ENCODE measurements at places on chromosomes 1 and 21.

- DNase-seq: no peak
Measured at GRCh38 chr1:47406966-47407365, 9.1 kb upstream of the FOXE3 start.

- DNase-seq: no peak
Measured at GRCh38 chr1:159444511-159444910, 5.0 kb downstream of the OR10J1 start.

DNA sequence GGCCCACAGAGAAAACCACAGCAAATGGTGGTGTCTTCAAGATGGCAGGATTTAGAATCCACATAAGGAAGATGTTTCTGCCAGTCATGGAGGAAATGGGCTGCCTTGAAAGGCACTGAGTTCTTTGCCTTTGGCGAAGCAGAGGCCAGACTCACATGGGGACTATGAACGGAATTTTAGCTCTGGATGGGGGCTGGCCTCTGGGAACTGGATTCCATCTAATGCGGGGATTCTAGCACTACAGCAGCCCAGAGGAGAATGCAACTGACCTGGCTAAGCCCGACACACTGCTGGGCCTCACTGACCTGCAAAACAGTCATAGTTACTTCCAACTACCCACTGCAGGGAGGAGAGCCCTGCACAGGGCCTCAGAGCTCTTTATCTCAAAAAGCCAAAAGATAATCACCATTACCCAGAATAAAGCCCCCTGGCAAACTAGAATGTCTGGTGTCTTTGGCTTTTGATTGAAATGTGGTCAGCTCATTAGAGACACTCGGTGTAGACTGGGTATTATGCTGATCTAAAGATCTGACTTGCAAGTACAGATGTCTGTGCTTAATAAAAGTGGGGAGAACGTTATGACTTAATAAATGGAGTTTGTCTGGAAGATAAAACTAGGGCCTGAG, 11.6 kb downstream of the HCRTR1 start:
- DNase-seq: no peak

DNA sequence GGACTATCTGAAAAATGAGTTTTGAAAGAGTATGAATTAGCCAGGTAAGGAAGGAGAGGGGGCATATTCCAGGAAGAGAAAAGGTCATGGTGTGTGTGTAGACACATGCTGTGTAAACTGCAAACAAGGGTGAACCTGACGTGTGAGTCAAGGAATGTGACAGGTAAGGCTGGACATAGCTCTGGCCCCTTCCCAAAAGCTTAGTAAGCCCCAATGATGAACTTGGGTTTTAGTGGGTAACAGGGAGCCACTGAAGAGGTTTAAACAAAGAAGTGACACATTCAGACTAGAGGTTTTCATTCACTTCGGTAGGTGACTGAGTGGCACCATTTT, 36.7 kb downstream of the EGLN1 start:
- DNase-seq: no peak

DNA sequence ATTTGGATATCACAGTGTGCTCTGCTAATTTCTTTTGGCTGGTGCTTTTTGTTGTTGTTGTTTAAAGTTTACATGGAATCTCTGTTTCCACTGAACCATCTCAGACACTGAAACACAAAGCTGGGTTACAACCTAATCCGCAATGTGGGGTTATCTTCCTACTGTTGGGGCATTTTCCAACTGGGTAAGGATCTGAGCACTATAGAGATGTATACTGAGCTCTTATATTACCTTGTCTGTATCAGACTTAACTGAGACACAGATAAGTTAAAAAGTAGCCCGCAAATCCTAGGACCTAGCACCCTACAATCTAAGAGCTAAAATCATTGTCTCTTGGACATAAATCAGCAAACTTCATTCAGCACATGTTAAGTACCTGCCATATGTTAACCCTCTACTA, 169.2 kb downstream of the LTN1 start:
- DNase-seq: no peak

DNA sequence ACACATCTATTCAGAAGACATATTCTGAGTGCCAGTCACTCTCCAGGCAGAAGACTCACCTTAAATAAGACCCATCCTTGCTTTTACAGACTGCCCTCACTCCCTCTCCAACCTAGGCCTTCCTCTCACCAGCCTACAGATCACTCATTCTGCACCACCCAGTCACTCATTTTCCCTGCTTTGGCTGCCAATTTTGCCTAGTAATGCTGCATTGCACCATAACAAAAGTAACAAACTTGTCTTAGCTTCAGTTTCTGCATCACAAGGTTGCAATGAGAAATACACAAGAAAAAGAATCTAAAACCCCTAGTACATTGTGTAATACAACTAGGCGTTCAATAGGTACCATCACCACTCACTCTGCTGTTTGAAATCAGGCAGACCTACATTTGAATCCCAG, 292.4 kb downstream of the PLPP3 start:
- DNase-seq: no peak

GRCh38 chr1:228308628-228309325, 97.9 kb downstream of the TRIM11 start:
- DNase-seq: no peak

GRCh38 chr1:174800876-174801275, 198.9 kb upstream of the CACYBP start:
- DNase-seq: no peak

- no peak for DNase-seq
Measured at GRCh38 chr1:222798116-222798515, 16.7 kb upstream of the DISP1 start.

- DNase-seq: no peak
Measured at GRCh38 chr21:26469789-26470188, 103.3 kb downstream of the CYYR1 start.

DNA sequence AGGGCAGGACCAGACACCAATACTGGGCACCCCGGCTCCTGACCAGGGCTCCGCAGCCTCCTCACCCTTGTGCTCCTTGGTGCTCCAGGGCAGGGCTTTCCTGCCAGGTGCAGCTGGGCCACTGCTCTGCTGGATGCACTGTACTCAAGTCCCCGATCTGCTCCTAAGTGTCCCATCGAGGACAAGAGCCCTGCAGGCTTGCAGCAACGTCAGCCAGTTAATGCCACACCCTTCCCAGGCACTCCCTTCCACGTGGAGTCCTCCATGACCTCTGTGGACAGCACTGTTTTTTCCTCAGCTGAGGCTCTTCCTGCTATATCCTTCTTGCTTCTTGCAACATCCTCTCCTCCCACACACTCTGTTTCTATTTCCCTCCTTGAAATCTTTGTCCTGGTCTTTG, 94.0 kb upstream of the NGF start:
- no peak for DNase-seq

DNA sequence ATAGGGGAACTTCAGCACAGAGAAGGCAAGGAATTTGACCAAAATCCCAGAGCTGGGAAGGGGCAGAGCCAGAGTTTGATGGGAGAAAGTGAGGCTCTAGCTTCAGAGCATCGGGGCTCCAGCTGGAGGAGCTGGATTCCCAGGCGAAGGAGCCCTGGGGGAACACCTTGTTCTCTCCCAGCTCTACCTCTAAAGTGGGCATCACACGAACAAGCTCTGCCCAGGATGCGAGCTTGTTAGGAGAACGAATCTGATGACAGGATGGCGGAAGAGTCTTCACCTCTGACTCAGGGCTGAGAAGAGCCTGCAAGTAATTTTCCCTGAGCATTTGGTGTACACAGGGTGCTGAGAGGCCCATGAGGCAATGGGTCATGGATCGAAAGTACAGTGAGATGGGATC, 22.0 kb downstream of the TNNT2 start:
- DNase-seq: no peak

GRCh38 chr1:109897259-109897955, 13.2 kb upstream of the CSF1 start:
- no peak for DNase-seq

- no peak for DNase-seq
Measured at GRCh38 chr1:199283794-199284193, 645.0 kb downstream of the PTPRC start.

- no peak for DNase-seq
Measured at GRCh38 chr1:35561297-35561971, 3.8 kb downstream of the NCDN start.

DNA sequence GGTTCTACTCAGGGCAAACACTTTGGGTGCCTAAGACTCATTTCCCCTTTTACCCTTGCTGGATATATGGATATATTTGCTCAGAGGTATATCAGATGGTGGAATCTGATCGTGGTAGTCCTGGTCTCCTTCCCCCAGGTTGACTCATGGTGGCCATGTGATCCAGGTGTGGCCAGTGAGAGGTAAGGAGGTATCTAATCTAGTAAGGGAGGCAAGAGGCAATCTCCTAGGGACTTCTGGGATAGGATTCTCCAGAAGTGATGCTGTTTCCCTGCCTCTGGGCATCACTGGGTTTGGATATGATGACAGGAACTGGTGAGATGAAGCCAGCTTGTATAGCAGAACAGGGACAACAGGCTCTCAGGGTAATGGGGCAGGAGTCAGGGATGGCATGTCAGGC, 8.5 kb upstream of the DENND2D start:
- no peak for DNase-seq

- DNase-seq: no peak
Measured at GRCh38 chr1:60825593-60825992, 256.8 kb upstream of the NFIA start.

DNA sequence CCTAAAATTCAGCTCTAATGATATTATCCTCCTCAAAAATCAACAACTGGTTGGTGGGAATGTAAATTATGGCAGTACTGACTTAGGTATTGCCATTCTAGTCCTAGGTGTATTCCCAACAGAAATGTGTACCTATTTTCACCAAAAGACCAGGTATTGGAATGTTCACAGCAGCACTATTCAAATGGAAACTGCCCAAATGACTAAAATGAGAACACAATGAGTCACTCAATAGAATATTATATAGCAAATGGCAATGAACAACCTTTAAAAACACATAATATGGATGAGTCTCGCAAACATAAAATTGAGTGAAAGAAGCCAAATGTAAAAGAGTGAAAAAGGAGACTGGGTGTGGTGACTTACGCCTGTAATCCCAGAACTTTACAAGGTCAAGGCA, 44.9 kb downstream of the GADD45A start:
- no peak for DNase-seq

GRCh38 chr1:219798283-219799030, 129.9 kb downstream of the SLC30A10 start:
- DNase-seq: no peak

DNA sequence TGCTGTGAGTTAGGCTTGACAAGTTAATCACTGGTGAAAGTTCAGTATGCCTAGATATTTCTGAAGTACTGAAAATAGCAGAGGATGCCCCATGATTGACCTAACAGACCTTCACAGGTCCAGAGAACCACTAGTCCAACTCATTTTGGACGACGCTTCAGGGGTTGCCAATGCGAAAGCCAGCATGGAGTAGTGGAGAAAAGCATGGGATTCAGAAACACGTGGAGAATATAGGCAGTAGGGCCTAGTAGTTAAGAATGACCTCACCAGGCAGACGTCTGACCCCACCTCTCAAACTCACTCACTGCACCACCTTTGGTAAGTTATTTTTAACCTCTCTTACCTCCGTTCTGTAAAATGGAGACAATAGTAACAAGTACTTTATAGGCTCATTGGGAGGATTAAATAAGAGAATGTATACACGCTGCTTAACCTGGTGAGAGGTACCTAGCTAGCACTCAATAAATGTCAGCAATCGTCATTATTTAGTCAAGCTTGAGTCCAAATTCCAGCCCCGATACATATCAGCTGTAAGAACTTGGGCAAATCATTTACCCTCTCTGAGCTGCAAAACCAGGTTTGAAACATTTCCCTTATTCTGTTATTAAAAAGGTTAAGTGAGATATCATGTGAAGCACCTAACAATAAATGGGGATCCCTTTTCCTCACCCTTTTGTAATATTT, 13.2 kb downstream of the PLPP3 start:
- DNase-seq: no peak

All from central memory CD4-positive, alpha-beta T cell (primary cell).